ENCODE measurements at places on chromosomes 2 and 18. TPM values are rescaled to one million over a fixed set of nuclear protein-coding genes. Genes with fewer than 3 reads are reported as not detected.

DSG1 gene
- not detected for total RNA-seq

BCL11A gene
- 0.79 TPM for total RNA-seq

RNU2-63P gene
- total RNA-seq: not detected

MDH1B gene
- total RNA-seq: 0.93 TPM

RBKS gene
- 1.2 TPM for total RNA-seq

TEKT4 gene
- 0.08 TPM for total RNA-seq

TSGA10 gene
- total RNA-seq: 1.8 TPM

IL18R1 gene
- 4.7 TPM for total RNA-seq

HOXD4 gene
- 0.74 TPM for total RNA-seq

TCF23 gene
- total RNA-seq: not detected

CSRNP3 gene
- total RNA-seq: 0.15 TPM

TRIB2 gene
- total RNA-seq: 36.7 TPM

UGT1A5 gene
- not detected for total RNA-seq

SCLY gene
- 43.1 TPM for total RNA-seq

SPATA3 gene
- not detected for total RNA-seq

TIMM21 gene
- 32.7 TPM for total RNA-seq

RRM2 gene
- total RNA-seq: 217 TPM

UGP2 gene
- 36.7 TPM for total RNA-seq

TUBA3D gene
- total RNA-seq: not detected

WDR43 gene
- 151 TPM for total RNA-seq
